ENCODE measurements at places on chromosomes 12 and 14.

- DNase-seq, result no peak
These were observed 31.5 kb downstream of the RAD9B start for GRCh38 chr12:110533607-110534006.

GRCh38 chr14:50063876-50064420, 52.4 kb downstream of the VCPKMT start:
- no peak for DNase-seq

GRCh38 chr12:9387450-9387849, 179.3 kb upstream of the PZP start:
- DNase-seq, result no peak

DNA sequence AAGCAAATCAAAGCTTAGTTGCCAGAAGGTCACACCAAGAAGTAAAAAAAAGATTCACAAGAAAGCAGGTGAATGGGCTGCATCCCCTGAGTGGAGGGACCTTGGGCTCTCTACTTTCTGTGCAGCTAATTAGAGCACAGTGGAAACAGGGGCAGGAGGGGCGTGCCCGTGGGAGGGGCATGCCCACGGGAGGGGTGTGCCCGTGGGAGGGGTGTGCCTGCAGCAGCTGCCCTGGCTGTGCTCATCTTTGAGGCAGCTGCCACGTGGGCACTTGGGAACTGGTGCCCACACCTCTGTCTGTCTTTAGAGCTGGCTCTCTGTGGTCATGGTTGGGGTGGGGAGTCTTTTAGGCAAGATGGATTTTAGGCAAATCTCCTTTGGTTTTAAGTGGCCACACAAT, 60.0 kb downstream of the EML1 start:
- DNase-seq, result no peak

GRCh38 chr12:95787274-95787818, 3.2 kb downstream of the NTN4 start:
- DNase-seq, result no peak

DNA sequence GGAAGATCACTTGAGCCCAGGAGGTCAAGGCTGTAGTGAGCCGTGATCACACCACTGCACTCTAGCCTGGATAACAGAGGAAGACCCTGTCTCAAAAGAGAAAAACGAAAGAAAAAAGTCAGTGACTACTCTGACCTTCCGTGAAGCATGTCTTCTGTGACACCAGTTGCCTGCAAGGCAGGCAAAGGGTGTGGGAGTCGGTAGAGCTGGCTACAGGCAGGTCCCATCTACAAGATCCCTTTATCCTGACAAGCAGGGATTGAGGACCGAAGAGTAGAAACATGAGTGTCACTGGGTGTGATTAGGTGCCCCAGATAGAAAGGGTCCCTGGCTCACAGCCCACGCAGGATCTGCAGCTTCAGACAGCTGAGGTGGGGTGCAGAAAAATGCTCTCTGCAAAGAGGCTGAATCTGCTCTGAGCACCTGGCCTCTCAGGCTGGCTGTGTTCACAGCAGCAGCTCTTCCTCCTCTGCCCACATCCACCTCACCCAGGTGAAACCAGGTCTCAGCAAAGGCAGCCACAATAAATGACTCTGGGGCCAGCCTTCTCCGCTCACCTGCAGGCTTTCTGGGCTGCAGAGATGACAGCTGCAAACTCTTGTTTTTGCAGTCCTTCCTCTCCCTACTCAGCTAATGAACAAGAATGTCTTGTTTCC, 28.6 kb upstream of the HSP90B1 start:
- DNase-seq, result no peak

- DNase-seq, result peak; percentile 96
These were observed 8.5 kb downstream of the ZFP36L1 start for GRCh38 chr14:68784226-68784910.

GRCh38 chr14:77562681-77563080, 53.8 kb downstream of the SPTLC2 start:
- DNase-seq, result no peak

DNA sequence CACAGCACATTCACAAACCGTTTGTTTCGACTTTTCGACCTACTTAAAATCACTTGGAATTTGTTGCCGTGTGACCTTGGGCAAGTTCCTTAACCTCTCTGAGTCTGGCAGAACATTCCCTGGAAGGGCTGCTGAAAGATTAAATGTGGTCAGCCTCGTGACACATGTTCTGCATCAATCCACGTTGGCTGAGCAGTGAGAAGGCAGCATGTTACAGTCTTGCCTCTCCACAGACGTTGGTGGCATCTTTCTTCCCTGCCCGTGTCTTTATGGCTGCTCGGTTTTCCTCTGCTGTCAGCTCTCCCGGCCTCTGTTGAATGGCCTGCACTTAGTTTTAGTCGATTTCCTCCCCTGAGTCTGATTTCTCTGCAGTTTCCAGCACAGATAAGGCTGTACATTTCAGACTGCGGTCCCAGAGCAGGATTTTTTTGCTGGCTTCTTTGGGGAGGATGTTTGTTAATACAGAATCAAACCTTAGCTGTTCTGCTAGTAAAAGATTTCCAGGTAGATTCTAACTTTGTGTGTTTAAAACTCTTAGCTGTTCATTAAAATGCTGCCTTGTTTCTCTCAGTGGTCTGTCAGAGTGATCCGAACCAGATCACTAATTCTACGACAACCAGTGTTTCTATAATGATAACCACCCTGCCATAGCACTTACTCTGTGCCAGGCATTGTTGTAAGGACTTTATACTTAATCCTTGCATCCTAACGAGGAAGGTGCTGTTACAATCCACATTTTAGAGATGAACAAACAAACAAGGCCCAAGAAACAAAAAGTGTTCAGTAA, 217.1 kb downstream of the CHST11 start:
- peak; percentile 46 for DNase-seq

- no peak for DNase-seq
These were observed 65.2 kb downstream of the ARL6IP4 start for GRCh38 chr12:123045678-123046077.

- no peak for DNase-seq
These were observed 326.1 kb downstream of the CACNA1C start for GRCh38 chr12:2378835-2379330.

DNA sequence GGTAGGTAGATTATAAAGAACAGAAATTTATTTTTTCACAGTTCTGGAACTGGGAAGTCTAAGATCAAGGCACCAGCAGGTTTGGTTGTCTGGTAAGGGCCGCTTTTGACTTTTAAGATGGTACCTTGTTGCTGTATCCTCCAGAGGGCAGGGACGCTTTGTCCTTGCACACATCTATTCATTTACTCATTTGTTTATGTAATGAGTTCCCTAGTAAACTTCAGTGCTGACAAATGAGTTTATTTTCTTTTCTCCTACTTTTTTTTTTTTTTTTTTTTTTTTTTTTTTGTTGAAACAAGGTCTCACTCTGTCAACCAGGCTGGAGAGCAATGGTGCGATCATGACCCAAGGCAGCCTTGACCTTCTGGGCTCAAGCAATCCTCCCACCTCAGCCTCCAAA, 195.7 kb downstream of the FBXL14 start:
- DNase-seq, result no peak

DNA sequence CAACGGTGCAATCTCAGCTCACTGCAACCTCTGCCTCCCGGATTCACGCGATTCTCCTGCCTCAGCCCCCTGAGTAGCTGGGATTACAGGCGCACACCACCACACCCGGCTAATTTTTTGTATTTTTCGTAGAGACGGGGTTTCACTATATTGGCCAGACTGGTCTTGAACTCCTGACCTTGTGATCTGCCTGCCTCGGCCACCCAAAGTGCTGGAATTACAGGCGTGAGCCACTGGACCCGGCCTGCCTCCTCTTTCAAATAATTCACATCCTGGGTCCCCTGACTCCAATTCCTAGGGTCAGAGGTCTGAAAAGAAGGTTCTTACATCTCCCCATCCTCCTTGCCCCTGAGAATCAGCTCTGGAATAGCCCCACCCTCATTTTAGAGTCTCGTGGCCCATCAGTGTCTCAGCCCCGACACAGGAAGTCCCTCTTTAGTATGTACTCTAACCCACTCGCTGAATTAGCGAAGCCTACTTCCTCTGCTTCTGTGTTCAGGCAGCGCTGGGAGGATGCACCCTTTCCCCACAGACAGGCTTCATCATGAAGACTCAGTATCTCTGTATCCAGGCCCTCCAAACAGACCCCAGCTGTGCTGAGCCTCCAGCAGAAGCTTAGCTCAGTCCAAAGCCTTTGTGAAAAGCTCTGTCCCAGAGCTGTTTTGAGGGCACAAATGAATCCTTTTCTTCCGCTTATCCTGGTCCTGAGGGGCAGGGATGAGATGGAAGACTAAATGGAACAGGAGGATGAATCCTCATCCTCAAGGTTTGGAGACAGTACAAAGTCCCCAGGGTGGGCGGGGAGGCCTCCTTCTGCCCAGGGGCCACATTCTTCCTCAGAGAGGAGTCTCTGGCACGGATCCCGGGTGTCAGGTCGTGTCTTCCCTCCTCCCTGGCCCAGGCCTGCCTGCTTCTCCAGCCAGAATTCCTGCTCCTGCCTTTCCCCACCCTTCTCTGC, 3.5 kb downstream of the LPAR5 start:
- no peak for DNase-seq

DNA sequence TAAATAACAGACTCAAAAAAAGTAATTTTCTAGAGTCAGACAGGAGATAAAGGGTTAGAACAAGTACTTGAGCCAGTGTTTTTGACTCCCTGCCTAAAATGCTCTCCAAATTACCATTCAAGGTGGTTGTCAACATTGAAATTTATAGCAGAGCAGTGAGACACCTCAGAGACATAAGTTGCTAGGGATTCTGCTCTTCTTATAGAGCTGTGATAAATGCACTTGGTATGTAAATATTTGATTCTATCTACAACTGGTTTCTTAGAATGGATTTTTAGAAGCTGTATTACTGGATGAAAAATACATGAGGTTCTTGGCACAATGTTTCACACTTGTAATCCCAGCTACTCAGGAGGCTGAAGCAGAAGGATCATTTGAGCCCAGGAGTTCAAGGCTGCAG, 83.9 kb upstream of the OSBPL8 start:
- DNase-seq, result no peak

- DNase-seq, result no peak
These were observed 64.3 kb downstream of the APOBEC1 start for GRCh38 chr12:7601406-7601805.

DNA sequence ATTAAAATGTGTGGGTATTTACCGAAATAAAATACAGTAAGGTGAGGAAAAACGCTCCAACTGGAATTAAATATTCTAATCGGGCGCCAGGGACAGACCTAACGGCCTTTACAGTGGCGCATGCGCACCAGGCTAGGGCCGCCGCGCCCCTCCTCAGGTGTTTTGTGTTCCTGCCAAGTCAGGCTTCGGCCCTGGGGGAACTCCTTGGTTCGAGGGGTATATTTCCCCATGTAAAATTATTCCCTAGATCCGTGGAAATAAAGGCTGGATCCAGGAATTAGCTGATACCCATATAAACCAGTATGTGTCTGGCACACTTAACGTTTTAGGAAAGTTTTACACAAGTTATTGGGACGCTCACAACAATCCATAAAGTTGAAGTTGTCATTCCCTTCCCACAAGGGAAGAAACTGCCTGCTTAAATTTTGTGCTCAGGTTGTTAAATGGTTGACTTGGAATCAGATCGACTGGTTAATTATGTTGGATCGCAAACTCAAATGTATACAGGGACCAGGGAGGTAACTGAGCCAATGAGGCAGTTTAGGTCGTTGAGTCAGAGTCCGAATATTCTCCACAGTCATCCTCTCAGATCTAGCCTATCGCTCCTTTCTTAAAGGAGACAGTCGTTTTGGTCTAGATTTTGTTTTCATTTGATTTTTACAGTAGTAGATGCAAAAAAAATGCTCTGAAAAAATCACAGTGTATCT, 621 bp upstream of the ANAPC7 start:
- peak; percentile 16 for DNase-seq
